ENCODE measurements at places on chromosomes 12 and 14.

DNA sequence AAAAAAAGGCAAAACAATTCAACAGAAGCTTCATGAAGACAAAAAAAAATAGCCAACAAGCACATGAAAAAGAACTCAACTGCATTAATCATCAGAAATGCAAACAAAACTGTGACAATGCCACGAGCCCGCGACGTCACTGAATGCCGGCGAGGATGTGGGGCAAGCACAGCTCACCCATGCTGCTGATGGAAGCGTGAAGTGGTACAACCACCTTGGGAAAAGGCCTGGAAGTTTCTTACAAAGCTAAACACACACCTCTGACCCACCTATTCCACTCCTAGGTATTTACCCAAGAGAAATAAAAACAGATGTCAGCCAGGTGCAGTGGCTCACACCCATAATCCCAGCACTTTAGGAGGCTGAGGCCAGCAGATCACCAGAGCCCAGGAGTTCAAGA, 10.5 kb downstream of the BTBD6 start:
- no peak for DNase-seq

DNA sequence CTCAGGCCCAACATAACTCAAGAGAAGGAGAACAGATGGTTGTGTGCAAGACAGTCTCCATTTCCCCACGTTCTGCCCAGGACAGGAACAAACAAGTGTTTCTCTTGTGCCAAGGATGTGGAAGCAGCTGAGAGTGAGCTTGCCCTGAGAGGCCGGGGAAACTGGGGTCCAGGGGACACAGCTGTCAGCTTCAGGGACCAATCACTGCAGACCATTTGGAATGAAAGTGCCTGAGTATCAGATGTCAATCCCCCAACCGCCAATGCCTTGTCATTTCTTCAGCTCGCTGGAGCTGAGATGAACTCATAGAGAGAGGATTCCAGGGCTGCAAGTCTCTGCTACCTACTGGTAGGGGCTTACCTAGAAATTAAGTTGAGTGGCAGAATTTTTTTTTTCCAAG, 71.9 kb upstream of the METAP2 start:
- no peak for DNase-seq

- no peak for DNase-seq
Observed at GRCh38 chr14:68199554-68200151, 380.1 kb downstream of the RAD51B start.

- DNase-seq = peak; percentile 85
Observed at GRCh38 chr12:110613771-110614684, at the start of gene TCTN1. Gene TCTN1 (plus strand): TSS chr12:110614129. CDS start chr12:110614183, 54 bp downstream.

GRCh38 chr12:53061404-53062010, 11.6 kb downstream of the TNS2 start:
- DNase-seq = no peak

DNA sequence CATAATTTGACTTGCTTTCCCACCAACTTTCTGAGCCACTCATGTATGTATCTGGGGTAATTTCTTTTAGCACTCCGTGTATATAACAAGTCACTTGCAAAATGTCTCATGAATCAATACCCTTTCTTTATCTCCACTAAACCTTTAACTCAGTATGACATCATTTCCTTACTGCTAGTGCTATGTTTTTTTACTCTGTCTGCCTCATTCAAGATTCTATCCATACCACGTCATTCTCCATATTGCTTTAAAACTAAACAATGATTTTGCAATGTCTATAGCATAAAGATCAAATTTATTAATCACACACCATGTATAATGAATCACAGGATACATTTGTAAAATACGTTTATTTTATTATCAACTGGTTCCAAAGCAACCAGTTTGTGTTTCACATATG, 178.2 kb downstream of the PIK3C2G start:
- no peak for DNase-seq

- no peak for DNase-seq
Observed at GRCh38 chr14:102986810-102987579, 64.5 kb downstream of the AMN start.

DNA sequence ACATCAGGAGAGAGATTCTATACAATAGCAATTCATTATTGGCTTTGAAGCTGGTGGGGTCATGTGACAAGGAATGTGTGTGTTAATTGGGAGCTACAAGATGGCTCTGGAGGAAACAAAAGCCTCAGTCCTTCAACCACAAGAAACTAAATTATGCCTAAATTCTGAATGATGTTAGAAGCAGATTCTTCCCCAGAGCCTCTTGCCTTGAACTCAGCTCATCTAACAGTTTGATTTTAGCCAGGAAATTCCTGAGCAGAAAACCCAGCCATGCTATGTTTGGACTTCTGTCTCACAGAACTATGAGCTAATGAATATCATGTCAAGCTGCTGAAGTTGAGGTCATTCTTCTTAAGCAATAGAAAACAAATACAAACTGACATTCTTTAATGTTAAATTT, 274.7 kb downstream of the SLC6A15 start:
- DNase-seq = no peak
